ENCODE measurements at places on chromosomes 11 and 22.

DNA sequence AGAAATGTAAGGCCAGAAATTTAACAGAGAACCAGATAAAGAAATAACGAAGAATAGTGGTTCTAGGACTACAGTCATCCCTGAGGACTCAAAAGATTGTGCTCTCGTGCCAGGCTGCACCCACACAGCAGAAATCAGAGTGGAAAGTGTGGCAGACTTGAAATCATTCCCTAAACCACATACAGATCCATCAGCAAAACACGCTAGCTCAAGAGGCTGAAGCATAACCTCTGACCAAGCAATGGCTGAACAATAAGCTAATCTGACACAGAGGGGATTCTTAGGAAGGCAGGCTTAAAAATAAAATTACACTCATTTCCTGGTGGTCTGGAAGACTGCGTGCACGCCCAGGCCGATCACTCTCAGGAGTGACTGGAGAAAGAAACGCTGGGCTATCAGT is 19.0 kb downstream of the NCF4 start:
- DNase-seq: no peak

DNA sequence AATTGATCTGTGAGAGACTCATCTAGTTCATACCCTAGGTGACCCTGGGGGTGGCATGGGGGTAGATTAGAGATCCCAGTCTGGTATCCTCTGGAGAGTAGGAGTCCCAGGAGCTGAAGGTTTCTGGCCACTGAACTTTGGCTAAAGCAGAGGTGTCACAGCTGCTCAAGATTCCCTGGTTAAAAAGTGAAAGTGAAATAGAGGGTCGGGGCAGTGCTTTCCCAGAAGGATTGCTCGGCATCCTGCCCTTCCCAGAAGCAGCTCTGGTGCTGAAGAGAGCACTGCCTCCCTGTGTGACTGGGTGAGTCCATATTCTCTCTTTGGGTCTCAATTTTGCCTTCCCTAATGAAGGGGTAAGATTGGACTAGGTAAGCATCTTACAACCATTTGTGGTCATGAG is 653 bp downstream of the IL18BP start:
- DNase-seq: no peak

- no peak for DNase-seq
Observed at GRCh38 chr11:28528217-28528616, 420.0 kb downstream of the METTL15 start.

- no peak for DNase-seq
Observed at GRCh38 chr22:20246368-20247009, 21.6 kb downstream of the RTN4R start.

DNA sequence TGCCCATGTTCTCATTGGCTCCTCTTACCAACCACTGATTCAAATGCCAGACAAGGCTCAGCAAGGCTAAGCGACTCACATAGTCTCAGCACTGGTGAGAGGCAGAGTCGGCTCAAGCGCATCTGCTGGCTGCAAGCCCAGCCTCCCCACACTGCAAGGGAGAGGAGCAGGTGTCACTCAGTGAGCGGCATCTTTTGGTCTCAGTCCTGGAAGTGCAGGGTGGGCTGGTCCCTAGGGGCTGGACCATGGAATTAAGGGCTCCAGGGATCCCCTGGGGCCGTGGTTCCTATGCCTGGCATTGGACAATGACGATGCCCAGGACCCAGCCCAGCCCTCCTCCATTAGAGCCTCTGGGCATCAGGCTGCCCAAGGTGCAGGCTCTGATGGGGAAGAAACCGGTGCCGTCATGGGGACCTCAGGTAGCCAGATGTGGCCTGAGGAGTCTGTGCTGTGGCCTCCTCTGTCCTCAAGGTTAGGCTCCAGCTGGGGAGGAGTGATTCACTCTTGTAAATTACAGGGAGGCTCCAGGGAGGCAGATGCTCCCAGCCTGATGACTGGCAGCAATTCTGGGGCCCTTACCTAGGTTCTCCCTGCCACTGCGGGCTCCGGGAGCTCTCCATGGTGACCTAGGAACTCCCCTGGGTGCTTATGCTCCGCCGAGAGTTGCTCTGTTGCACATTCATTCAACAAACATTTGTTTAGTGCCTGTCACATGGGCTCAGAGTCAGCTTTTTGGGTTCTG is 28.0 kb downstream of the FADS2 start:
- DNase-seq: no peak

GRCh38 chr11:12459865-12460444 is 82.6 kb downstream of the PARVA start:
- DNase-seq: no peak

- no peak for DNase-seq
Observed at GRCh38 chr11:6411594-6412031, 7.3 kb downstream of the APBB1 start.

DNA sequence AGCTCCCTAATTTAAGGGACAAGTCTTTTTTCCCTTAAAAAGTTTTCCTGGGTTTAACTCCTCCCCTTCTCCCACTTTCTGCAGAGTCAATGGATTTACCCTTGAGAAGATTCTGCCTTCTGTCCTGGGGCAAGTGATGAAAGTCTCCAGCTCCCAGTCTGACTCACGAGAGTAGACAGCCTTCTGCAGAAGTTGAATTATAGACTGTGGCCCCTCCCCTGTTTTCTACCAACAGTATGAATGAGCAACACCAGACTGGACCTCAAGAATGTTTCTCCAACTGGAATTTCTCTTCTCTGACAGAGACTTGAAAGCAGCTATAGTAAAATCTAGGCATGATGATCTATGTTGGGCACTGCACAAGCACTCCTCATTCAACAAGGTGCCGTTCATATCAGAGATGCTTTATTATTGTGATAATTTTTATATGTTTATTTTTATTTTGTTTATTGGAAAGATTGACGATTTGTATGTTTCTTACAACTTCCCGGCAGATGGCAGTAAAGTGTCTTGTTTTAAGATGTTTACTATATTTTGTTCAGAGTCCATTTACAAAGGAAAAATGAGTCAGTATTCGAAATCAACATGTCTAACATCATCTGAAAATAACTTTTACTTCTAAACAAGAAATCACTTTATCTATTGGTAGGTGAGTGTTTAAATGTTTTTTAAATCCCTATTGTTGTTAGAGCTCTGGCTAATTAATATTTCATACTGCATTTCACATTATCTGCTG is 56.6 kb downstream of the LMO2 start:
- DNase-seq: no peak

DNA sequence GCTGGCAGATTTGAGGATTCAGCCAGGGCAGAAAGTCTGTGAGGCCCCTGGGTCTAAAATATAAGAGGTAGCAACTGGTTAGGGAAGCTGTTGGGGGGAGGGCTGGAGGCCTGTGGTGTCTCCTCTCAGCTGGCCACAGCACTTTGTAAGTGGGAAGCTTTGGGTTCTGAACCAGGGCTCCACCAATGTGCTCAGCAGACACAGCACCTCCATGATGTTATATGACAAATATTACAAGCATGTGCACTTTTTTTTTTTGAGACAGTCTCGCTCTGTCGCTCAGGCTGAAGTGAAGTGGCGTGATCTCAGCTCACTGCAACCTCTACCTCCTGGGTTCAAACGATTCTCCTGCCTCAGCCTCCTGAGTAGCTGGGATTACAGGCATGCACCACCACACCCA is 8.0 kb downstream of the ARHGAP1 start:
- DNase-seq: no peak

DNA sequence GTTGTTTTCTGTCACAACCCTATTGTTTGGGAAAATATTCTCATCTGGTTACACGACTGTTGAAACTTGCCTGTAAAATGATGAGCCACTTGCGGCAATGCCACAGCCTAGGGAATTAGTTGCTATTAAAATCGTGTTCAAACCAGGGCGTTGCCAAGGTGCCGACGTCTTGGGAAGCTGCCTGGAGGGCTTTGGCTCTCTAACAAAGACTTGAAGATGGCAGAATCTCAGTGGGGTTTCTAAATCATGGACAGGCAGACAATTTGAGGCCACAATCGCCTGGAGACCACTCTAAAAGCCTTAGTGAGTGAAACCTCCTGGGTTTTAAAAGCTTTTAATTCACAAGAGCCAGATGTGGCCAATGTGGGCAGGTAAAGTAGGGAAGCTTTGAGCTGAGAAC is 117.2 kb upstream of the BMAL1 start:
- no peak for DNase-seq

DNA sequence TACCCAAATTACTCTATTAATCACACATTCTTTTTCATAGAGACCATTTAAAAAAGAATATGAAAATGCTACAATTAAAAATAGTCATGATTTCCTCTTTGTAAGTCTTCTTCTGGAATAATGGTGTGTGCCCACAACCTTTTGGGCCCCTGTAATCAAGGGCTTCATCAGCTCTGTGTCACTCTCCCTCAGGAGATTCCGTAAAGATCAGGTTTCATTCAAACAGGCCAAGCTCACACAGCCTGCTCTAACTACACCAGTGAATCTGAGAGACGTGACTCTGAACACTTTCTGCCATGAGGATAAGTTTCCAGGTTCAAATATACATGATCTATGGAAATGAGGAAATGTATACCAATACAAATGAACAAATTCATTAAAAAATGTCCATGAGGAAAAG is 9.5 kb downstream of the DRICH1 start:
- DNase-seq: no peak

DNA sequence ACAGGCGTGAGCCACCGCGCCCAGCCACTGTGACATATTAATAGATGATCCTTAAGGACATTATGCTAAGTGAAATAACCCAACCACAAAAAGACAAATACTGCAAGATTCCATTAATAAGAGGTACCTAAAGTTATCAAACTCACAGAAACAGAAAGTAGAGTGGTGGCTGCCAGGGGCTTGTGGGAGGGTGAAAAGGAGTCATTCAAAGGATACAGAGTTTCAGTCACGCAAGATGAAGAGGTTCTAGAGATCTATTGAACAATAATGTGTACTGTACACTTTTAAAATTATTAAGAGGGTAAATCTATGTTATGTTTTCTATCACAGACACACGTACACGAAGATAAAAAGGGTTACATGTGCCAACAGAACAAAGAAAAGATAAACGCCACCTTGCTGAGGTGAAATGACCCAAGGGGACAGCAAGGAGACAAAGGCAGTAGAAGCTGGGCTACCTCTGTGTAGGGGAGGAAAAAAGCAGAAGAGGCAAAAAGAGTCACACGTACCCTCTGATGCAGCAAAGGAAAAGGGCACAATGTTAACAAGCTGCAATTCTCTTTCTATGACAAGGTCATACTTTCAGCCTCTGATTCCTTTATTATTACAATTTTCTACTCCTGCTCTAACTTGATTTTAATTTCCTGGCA is 65.3 kb downstream of the AMBRA1 start:
- DNase-seq: no peak

- no peak for DNase-seq
Observed at GRCh38 chr11:7673724-7674434, 579 bp upstream of the CYB5R2 start.

DNA sequence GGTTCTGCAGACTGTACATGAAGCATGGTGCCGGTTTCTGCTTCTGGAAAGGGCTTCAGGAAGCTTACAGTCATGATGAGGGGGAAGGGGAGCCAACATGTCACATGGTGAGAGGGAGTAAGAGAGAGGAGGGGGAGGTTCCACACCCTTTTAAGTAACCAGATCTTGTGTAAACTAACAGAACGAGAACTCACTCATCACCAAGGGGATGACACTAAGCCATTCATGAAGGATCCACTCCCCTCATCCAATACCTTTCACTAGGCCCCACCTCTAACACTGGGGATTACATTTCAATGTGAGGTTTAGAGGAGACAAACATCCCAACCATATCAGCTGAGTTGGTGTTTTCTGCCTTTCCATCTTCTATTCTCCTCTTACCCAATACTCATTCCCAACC is 83.5 kb downstream of the BDNF start:
- no peak for DNase-seq

- DNase-seq: no peak
Observed at GRCh38 chr11:71931245-71931602, 2.4 kb downstream of the RNF121 start.

DNA sequence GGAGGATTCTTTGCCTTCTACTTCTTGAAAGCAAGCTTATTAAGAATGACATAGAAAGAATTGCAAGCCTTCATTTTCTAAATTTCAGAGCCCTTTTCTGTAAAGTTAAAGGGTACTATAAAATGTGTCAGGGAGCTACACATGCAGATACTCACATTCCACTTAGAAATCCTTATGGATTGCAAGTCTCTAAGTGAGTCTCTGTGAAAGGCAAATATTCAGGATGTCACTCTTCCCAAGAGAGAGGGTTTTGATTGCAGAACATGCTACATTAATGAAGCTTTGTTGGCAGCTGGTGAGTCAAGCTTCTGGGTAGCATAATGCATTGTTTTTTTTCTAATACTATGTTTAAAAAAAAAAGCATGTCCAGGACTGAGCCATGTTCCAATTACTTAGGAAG is 369.2 kb downstream of the DCDC1 start:
- DNase-seq: no peak

DNA sequence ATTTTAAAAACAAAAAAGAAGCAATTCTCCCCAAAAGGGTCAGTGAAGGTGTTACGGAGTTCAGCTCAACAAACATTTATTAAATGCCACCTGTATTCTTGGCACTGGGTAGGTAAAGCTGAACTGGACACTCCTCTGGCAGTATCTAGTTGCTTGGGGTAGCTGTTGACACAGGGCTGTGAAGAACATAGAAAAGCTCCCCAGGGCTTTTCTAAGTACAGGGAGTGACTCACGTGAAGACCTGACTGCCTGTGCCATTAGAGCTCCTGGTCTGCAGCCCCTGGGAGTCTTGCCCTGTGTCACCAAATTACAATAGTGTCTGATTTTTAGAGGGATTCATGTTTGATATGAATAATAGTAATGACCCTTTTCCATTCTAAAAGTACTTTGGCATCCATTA is 43.6 kb downstream of the COA4 start:
- DNase-seq: no peak

GRCh38 chr11:48148749-48149148 is 67.9 kb upstream of the OR4B1 start:
- no peak for DNase-seq

DNA sequence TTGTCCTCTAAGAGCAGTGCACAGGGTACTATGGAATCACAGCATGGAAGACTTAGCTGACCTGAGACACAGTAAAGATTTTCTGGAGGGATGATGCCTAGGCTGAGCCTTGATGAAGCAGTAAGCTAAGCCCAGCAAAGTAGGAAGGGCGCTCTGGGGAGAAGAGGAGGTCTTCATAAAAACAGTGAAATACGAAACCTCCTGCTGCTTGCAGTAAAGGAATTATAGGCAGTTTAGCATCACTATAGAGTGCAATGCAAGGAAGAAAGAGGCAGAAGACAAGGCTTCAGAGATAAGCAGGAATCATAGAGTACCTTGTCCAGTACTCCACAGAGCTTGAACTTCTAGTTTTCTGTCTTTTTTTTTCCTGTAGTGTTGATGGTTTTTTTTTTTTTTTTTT is 555.7 kb upstream of the CADM1 start:
- DNase-seq: no peak

DNA sequence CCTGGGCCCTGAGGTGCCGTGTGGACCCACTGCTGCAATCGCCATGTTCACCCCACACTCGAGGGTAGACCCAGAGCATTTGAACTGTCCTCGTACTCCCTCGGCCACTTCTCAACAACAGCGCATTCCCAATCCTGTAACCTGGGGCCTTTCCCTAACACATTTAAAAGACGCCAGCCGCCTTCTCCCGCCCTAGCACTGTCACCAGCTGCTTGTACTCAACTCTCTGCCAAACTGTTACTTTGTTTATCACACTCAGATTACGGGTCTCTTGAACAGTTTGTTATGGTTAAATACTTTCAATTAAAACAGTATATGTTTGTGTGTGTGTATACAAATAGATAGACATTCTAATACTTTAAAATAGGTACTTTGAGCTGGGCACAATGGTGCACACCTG is 20.7 kb downstream of the CDKN1C start:
- DNase-seq: no peak

Data from stimulated activated naive CD8-positive, alpha-beta T cell treated with anti-CD3 and anti-CD28 coated beads, Interleukin-15, amount 100 ng/mL, for 72 hours (primary cell).